Ureter (tissue), 1 donor: ENCODE measurements at places on chromosomes 5 and 9. TPM values are rescaled to one million over a fixed set of nuclear protein-coding genes. Genes with fewer than 3 reads are reported as not detected.

GRCh38 chr5:132258102-132259068, 889 bp downstream of the PDLIM4 start:
- peak; percentile 60 for DNase-seq

DNA sequence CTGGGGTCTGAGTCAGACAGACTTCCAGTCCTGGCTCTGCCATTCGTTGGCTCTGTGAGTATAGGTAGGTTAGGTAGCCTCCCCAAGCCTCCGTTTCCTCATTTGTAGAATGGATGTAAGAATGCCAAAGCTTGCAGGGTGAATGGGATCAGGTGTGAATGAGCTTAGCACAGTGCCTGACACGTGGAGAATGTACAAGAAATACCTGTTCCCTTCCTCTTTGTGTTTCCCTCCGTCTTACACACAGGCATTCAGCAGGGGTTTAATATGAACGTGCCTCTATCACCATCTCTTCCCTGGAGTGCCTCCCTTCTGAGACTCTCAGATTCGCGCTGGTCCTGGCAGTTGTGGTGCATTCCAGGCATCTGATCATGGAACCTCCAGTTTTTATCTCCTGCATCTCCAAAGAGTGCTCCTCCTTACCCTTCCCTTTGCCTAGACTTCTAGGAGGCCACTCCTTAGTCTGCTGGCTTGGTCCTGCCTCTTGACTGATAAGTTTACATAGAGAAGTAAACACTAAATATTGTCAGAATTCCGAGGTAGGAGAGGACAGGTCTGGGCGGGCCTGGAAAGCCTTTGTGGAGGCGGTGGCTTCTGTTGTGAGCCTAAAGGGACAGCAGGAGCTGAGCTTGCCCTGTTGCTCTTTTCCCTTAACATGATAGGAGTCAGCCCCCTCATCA, 199.4 kb downstream of the AOPEP start:
- no peak for DNase-seq

DNA sequence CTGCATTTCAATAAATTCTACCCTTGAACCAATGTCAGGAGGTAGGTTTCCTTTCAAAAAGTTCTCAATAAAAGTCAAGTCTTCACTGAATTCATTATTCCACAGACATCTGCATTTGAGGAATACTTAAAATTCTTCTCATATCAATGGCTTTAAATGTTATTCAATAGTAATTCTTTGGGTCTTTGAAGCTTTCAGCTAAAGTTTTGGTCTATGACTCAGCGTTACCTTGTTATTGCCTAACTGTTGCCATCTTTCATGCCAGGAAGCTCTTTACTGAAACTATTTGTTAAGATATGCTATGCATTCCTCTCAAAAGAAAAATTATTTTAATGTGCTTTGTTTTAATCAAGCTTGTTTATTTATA, 170.5 kb downstream of the NNT start:
- DNase-seq = no peak

DNA sequence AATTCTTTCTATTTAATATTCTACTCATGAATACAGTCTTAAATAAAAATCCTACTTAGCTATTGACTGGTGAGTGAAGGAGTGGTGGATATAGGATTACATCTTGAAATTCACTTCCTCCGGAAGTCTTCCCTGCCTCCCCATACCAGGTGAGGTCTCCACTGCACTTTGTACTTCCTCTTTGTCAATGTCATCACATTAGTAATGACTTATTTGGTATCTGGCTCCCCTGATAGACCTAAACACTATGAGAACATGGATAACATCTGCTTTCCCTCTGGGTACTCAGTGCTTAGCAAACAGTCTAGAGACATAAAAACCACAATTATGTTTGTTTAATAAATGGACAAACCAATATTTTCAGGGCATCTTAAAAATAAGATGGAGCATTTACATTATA, 532.1 kb downstream of the PDE4D start:
- DNase-seq = no peak

DNA sequence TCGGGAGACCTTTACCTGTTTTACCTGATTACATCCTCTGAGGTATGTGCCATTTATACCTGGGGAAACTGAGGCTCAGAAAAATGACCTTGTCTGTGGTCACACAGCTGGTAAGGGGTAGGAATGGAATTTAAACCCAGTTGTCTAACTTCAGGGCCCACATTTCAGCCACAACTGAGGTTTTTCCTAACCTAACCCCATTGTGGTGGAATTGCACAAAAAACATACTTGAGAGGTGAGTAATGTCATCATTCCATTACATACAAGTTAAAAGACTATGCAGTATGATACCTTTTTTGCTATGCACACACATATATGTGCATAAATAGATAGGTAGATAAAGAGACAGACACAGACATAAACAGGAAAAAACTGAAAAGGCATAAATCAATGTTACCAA, 14.1 kb downstream of the FGF1 start:
- DNase-seq = no peak

- DNase-seq = no peak
Observed at GRCh38 chr9:89185980-89186379, 7.4 kb upstream of the SHC3 start.

GRCh38 chr5:42621242-42621641, 135.4 kb upstream of the CCDC152 start:
- DNase-seq = no peak

GRCh38 chr5:17190242-17190778, 27.1 kb upstream of the BASP1 start:
- DNase-seq = no peak

- no peak for DNase-seq
Observed at GRCh38 chr9:75715360-75715759, 175.1 kb upstream of the PCSK5 start.

DNA sequence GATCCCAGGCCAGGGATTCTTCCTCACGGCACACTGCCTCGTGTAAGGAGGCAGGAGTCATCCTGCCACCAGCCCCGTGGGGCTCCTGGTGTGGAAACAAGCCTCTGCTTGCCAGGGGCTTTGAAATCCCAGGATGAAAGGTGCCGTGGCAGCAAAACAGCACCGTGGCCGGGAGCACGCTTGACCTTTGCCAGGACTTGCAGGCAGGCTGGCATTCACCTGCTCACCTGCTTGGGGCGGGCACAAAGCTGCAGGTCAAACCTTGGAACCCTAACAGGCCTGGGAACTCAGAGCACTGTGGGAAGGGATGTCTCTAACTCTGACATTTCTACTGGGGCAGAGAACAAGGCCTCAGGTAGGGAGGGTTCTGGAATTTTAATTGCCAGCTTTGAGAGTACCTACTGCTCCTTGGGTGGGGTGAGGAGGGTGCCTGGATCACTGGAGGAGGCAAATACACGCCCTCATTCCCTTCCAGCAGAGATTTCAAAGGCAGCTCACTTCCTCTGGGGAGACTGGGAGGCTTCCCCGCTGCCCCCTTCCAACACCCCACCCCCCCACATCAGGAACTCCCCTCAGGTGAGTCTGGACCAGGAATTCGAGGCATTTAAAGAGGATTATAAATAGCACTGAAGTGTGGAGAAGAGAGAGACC, 45.6 kb upstream of the STXBP1 start:
- no peak for DNase-seq

DNA sequence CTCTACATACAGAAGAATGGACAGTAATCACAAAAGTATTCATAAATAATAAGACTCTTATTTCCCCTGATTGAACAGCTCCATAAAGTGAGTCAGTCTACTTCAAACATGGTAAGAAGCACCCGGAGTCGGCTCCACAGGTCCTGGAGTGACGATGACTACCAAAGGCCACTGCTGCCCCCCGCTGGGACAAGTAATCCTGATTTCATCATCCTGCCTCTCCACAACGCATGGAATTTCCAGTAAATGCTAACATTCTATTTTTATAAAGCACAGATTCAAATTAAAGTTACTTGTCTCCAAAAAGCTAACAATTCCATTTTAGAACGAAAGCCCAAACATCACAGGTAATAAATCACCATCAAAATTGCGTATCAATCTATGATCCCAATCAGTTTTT, 16.2 kb downstream of the ATPSCKMT start:
- no peak for DNase-seq

- no peak for DNase-seq
Observed at GRCh38 chr5:126332326-126332725, 90.9 kb upstream of the GRAMD2B start.

DNA sequence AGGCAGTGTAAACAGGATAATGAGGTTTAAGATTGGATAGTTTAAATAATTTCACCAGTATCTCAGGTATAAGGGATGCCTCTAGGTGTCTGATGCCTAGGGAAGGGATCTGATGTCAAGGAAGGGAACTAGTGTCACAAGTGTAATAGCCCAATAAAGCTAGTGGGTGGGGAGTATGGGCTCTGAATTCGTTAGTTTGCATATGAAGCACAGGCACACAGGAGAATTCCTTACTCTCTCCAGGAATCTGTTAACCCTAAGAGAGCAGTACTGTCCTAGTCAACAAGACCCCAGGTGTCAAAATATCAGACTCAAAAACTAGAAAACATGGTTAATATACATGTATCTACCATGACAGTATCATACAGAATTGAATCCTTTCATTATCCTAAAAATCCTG, 352.5 kb upstream of the CYLC2 start:
- DNase-seq = no peak

The GABRA1 gene
- not detected for total RNA-seq

The STKLD1 gene
- 0.75 TPM for total RNA-seq

The BARX1 gene
- not detected for total RNA-seq

The CBY3 gene
- total RNA-seq = not detected

The SOX30 gene
- 0.52 TPM for total RNA-seq

The DOLPP1 gene
- total RNA-seq = 18.2 TPM

The TRIM14 gene
- total RNA-seq = 66.9 TPM

The NUDT2 gene
- 18.7 TPM for total RNA-seq

The BTNL8 gene
- total RNA-seq = not detected

The SHOC1 gene
- 0.16 TPM for total RNA-seq

The ABCA2 gene
- 25.7 TPM for total RNA-seq
